Activated CD4-positive, alpha-beta T cell treated with anti-CD3 and anti-CD28 coated beads, Interleukin-2, amount 50 U/mL, for 4 hours (primary cell): ENCODE measurements at places on chromosomes 16 and 17.
A peak's percentile ranks its signal among the peaks of the same experiment; 100 is the strongest.

GRCh38 chr17:45081047-45081703 lies 20.1 kb downstream of the NMT1 start:
- DNase-seq: no peak

DNA sequence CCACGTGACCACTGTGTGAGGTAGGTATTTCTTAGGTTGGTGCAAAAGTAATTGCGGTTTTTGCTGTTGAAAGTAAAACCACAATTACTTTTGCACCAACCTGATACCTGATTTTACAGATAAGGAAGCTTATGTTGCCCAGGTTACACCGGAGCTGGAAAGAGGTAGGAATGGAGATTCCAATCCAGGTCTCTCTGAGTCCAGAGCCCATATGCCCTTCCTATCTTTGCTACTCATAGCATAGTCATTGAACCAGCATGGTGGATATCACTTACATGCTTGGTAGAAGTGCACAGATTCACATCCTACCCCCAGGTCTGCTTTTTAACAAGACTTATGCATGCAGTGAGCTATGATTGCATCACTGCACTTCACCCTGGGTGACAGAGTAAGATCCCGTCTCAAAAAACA lies 61.8 kb downstream of the ARSG start:
- DNase-seq: no peak

DNA sequence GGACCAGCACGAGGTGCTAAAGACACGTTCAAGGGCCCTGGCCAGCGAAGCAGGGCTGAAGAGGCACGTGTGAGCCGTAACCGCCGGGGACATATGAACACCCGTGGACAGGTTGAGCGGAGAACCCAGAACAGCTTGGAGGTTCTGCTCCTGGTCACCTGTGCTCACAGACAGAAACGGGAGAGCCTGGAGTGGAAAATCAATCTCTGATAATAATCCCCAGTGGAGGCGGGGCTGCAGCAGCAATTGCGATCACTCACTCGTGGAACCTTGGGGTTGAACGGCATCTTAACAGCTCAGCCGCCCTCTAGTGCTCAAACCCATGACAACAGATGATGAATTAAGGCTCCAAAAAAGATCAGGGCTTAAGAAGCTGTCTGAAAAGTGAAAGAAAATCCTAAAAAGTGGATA lies 25.6 kb downstream of the WIPI1 start:
- DNase-seq: peak; percentile 53

DNA sequence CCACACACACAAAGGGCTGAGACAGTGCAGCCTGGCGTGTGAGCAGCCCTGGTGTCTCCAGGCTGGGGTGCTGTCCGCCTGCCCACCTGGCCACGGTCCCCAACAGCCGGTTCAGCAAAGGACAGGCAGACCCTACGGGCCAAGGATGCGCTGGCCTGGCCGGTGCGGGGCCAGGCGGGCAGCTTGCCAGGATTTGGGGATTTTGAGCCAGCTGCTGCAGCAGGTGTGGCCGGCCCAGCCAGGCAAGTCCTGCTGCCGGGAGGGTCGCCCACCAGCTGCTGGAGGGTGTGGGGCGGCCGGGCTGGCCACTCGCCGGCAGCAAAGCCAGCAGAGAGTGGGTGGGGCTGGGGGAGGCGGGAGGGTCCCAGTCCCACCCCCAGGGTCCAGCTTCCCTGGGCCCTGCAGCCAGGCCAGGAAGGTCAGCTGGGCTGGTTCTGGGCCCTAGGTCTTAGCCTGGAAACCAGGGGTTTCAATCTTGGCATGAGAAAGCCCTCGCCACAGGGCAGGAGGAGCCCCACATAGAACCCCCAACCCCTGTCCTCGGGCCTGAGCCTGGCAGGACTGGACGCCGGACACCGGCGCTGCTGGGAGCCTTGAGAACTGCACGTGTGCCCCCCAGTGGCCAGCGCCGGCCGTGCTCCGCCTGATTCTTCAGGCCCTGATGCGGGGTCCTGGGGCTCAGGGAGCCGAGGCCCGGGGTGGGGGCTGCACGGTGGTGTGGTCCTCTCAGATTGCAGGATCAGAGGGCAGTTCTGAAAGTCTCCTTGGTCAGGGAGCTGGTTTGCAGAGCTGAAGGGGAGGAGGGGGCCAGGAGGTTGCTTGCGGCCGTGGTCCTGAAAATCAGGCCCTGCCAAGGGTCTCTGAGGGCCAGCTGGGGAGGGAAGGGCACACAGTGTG lies 17.6 kb upstream of the SSTR5 start:
- peak; percentile 24 for DNase-seq

- no peak for DNase-seq
Measured at GRCh38 chr17:60641126-60641525, 36.5 kb upstream of the BCAS3 start.

GRCh38 chr16:11379420-11379819 lies 34.2 kb downstream of the RMI2 start:
- no peak for DNase-seq

DNA sequence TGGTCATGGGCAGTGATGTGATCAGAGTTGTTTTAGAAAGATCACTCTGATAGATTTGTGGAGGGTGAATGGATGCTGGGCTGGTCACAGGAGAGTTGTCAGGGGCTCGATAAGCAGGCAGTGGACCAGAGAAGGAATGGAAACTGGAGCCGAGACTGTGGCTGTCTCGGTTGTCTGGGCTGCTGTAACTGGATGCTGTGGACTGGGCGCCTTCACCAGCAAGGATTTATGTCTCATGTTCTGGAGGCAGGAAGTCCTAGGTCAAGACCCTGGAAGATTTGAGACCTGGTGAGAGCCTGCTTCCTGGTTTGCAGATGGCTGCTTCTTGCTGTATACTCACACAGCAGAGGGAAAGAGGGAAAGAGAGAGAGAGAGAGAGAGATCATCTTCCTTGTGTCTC lies 203.6 kb downstream of the HS3ST4 start:
- no peak for DNase-seq

GRCh38 chr16:17345043-17345442 lies 125.7 kb downstream of the XYLT1 start:
- no peak for DNase-seq

DNA sequence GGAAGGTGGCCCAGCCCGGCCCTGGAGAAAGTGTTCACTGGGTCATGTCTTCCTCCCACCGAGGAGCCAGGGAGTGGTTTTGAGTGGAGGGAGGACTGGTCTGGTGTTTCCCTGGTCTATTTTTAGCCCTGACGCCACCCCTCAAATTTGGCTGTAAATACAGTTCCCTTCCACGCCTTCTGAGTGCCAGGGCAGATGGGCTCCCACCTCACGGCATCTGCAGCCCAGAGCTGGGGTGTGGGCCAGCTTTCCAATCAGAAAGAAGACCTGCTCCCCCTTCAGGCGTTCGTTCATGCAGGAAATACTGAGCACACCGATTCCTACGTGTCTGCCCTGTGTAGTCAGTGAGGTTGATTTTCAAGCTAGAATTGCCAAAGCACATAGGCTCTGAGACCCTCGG lies 53.7 kb downstream of the SNX20 start:
- peak; percentile 42 for DNase-seq

GRCh38 chr17:48001197-48001596 lies 30.3 kb downstream of the CDK5RAP3 start:
- DNase-seq: no peak

DNA sequence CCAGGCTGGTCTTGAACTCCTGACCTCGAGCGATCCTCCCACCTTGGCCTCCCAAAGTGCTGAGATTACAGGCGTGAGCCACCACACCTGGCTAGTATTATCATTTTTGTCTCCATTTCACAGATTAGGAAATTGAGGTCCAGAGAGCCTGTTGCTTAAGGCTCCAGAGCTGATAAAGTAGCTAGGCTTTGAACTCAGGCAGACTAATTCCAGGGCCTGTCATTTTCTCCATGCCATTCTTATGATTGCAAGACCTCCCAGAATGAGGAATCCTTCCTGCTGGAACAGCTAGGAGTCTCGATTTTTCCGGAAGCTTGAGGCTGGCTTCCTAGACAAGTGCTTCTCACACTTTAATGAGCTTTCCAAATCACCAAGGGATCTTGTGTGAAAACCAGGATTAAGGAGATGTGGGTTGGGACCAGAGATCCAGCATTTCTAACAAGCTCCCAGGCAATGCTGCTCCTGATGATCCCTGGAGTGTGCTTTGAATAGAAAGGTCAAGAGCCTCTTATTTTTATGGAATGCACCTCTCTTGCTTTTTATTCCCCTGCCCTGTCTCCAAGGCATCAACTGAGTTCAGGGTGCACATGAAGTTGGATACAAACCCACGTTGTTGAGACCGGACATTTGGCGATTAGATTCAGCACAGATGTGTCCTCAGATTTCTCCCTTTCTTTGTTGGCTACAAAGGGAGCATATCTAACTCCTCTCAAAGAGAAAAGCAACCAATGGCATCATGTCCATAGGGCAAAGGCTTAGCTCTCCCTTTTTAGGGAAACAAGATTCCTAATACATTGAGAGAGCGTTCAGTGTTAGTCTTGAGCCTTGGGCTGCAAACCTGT lies 40.3 kb upstream of the FAM20A start:
- DNase-seq: no peak

DNA sequence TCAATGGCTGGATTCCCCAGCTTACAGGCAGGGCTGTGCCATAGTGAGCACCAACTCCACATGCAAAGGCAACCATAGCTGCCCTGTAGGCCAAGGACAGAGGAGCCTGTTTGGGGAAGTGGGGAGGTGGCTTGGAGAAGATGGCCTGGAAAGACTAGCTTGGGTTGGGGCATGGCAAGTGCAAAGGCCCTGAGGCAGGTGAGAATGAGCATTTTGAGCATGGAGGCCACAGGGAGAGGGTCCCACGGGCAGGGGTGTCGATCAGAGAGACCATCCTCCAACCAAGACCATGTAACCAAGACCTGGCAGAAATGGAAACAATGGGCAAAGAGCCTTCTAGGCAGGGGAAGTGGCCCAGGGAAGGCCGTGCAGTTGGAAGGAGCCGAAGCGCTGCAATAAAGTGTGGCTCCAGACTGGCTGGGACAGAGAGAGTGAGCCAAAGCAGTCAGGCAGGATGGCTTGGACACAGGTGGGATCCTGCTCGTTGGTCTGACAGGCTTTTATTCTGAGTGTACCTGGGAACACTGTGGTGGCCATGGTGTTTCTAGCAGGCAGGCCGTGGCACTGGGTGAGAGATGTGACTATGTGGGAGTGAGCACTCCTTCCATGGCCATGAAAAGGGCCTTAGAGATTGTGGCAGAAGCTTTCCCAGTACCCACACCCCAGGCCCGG lies 24.8 kb upstream of the MPRIP start:
- no peak for DNase-seq

DNA sequence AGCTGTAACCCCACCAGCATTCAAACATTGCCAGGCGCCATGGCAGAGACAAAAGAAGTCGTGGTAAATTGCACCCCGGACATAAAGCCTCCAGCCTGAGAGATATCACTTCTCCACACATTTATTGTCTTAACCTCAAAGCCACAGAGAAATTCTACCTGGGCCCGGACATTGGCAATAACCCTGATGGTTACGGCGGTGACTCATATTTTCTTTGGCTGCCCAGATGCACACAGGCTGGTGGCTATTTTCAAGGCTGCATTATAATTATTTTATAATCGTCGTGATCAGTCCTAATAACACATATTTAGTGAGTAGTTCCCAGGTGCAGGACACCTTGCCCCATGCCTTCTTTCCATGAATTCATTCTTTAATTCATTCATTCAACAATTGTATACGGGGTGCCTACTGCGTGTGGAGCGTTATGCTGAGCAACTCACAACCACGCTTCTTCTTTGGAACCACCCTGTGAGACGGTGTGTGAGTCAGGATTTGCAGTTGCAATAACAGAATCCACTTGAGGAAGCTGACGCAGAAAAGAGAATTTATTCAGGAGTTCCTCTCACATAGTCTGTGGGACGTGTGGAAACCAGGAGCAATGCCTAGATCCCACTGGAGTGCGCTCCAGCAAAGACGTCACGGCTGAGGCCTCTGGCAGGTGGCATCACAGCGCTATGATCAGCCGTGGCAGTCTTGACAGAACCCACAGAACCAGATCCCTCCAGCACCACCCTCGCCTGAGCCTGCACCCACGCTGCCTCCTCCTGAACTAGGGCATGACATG lies 245.7 kb downstream of the FOXL1 start:
- DNase-seq: no peak

- DNase-seq: peak; percentile 55
Measured at GRCh38 chr17:59837308-59838051, 55.3 kb downstream of the TUBD1 start.

- no peak for DNase-seq
Measured at GRCh38 chr17:2462481-2462880, 49.2 kb downstream of the METTL16 start.

- DNase-seq: no peak
Measured at GRCh38 chr17:79740413-79740812, 9.7 kb downstream of the ENPP7 start.

DNA sequence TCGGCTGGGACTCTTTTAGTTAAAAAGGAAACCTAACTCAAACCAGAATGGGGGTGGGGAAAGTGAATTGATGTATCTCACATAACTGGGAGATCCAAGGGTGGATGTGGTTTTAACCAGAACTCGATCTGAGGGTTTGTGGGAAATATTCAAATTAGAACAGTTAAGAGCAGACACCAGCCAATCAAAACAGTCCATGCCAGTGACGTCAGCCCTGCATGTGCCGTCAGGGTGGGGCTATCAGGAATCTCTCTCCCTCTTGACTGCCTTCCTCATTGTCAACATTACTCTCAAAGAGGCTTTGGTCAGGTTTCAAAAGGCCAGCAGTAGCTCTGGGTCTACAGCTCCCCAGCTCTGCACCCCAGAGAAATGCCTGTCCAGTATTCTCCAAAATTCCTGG lies 94.2 kb upstream of the HSBP1 start:
- DNase-seq: no peak

DNA sequence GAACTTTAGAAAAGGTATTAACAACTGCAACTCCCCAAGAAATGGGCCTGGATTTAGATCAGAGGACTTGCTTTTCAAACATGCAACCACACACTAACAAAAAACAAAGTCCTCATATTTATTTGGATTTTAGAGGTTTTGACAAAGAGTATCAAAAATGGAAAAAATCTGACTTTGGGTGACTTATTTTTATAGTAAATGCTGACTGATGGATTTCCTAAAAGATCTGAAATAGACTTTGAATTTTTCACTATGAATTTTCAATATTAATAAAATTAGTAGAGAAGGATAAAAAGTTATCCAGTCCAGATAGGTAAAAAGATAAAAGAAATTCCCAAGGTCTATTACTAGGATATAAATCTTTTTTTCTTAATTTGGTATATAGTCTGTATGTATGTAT lies 253.5 kb downstream of the KCNJ2 start:
- no peak for DNase-seq

- no peak for DNase-seq
Measured at GRCh38 chr16:81456523-81457325, 12.1 kb downstream of the CMIP start.

DNA sequence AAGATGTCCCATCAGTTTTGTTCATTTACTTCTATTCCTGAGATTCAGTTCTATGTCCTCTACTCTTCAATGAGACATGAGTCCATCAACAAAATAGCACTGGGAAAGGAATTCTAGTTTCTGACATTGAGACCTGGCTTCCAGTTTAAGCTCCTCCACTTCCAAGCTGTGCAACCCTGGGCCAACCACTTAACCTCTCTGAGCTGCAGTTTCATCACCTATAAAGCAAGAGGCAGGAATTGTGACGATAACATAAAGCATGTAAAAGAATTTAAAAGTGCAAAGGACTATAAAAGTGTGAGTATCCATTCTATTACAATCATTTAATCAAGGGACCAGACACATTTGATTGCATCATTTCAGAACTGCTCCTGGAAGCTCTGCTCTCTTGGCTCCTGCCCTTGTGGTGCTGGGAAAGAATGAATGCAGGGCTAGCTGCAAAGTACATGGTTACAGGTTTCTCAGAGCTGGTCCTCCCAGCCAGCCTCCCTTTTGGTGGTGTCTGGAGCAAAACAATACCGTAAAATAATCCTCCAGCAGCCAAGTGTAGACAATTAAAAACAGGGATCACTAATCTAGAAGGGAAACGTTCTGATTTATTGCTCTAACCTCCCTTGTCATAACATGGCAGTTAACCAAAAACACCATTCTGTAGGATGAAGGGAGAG lies 113.9 kb downstream of the VPS53 start:
- no peak for DNase-seq

- no peak for DNase-seq
Measured at GRCh38 chr17:64418506-64419339, 28.1 kb upstream of the PECAM1 start.
